ENCODE measurements at places on chromosomes 12 and 14.

GRCh38 chr12:115216301-115216700 lies 532.3 kb upstream of the TBX3 start:
- DNase-seq = no peak

- DNase-seq = no peak
Measured at GRCh38 chr14:73289729-73290128, 52.4 kb downstream of the PAPLN start.

GRCh38 chr14:28771168-28771567 lies 4.6 kb downstream of the FOXG1 start:
- no peak for DNase-seq

GRCh38 chr14:59090572-59090971 lies 97.9 kb upstream of the DAAM1 start:
- no peak for DNase-seq

DNA sequence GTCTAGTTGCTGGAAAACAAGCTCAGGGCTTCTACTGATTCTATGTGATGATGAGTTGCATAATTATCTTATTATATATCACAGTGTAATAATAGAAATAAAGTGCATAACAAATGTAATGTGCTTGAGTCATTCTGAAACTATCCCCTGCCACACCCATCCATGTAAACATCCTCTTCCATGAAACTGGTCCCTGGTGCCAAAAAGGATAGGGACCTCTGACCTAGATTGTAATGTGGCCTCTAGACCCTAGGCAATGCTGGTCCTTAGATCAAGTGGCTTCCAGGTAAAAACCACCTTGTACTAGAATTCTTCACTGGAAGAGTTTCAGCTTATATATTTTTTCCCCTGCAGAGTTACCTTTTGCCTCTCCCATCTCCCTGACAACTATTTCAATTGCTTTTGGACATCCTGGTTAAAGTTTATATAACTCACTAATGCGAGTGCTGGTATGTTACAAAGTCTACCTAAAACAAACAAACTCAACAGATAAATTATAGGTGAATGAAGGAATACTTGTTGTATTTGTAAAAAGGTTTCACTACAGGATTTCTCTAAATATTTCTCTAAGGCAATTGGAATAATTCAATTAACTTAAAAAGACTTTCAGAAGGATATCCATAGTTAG lies 462.5 kb downstream of the NAV3 start:
- DNase-seq = no peak

DNA sequence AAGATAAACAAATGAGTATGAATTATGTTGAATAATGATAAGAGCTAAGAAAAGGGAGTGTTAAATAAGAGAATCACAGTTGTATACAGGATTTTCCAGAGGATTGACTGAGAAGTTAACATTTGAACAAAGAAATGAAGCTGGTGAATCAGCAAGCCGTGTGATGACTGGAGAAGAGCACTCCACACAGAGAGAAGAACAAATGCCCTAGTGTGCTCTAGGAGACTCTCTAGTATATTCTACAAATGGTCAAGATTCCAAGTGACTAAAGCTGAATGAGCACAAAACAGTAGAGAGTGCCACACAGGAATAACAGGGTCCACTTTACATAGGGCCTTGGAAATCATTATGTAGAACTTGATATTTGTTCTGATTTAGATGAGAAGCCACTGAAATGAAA lies 587.1 kb upstream of the ATXN7L3B start:
- DNase-seq = peak; percentile 25

- no peak for DNase-seq
Measured at GRCh38 chr14:84592770-84593169, 937.2 kb upstream of the FLRT2 start.

DNA sequence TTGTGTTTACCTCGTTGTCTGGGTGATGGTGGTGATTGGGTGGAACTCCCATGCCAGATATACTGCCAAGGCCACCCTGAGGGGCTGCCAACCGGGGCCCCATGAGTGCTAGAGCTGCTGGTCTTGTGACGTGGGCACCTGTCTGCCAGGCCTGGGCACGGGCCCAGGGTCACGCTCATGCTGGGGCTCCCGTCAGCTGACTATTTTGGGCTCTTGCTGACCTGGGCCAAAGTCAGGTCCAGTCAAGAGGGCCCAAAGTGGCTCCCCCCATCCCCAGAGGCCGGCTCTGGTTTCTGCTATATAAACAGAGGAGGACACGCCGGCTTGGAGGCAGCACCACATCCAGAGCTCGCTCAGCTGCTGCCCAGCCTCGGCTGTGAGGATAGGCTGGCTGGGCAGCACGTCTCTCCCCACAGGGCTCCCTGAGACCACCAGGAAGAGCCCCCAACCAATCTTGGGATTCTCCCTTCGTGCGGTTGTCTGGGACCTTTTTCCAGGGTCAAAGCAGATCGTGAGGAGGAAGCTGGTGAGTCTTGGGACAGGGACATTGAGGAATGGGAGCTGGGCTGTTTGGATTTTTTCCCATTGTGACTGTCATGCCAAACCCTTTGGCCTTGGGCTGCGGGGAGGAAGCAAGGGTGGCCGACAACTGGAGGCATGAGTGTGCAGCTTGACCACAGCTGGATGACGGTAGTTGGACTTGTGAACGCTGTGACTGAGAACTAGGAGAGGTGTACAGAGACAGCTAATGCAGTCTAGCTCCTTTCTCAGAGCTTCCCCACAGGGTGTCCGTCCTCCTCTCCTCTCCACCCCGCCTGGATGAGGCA lies 7.6 kb upstream of the NR4A1 start:
- no peak for DNase-seq

DNA sequence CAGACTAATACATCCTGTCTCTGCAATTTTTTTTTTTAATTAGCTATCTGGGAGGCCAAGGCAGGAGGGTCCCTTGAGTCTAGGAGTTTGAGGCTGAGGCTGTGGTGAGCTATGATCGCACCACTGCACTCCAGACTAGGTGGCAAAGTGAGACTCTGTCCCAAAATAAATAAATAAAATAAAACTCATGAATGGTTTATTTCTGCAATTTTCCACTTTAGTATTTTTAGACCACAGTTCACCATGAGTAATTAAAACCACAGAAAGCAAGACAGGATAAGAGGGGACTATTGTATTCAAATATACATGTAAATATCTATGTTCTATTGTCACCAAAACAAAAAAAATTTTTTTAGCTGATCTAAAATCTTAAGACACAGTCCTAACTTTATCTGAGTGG lies 17.8 kb downstream of the TAOK3 start:
- DNase-seq = no peak

DNA sequence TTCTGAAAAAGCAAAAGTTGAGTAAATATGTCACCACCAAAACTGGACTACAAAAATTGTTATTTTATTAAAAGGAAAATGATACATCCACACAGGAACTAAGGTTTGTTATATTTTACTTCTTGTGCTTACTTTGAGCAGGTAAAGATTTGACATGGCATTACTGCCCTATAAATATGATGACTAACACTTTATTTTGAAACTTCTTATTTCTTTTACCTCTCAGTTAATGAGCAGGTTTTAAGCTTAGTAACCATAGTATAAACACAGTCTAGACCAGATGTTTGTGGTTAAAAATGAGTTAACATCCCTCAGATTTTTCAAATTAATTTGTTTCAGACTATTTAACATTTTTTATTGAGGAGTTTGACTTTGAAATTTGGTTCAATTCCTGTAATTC lies 862.5 kb upstream of the USP15 start:
- DNase-seq = no peak

- no peak for DNase-seq
Measured at GRCh38 chr12:89779090-89779489, 70.5 kb upstream of the ATP2B1 start.

GRCh38 chr12:39375206-39375808 lies 67.6 kb downstream of the KIF21A start:
- DNase-seq = no peak

DNA sequence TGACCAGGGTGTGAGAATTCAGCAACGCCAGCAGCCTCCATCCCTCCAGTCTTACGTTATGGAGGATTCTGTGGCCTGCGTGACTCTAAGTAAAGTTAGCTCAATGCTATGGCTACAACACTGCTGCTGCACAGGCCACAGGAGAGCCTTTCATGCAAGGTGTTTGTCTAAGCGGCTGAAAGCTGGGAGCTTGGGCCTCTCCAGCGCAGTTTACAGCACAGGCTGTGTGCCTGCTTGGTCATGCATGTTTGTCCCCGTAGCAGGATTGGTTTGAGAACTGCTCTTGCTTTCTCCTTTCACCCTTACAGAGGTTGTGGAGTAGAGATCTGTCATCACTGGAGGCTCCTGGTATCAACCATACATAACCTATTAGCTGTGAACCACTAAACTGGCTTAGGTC lies 113.1 kb upstream of the TMCC3 start:
- DNase-seq = no peak

DNA sequence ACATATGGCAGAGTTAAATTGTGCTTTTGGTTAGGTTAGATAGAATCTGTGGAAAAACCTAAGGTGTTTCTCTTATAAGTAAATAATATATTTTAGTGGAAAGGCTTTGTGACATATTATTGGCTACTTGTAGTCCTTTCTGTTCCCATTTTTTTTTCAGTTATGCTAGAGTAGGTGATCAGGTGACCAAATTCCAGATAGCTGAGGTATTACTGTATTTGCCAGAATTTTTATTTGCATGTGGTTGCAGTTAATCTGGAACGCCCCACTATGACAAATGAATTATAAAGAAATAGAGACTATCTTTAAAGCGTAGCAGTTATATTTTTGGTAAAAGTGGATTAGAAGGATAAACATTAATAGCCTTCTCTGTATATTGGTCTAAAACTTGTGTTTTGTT lies 52.0 kb downstream of the ARHGAP5 start:
- DNase-seq = no peak

DNA sequence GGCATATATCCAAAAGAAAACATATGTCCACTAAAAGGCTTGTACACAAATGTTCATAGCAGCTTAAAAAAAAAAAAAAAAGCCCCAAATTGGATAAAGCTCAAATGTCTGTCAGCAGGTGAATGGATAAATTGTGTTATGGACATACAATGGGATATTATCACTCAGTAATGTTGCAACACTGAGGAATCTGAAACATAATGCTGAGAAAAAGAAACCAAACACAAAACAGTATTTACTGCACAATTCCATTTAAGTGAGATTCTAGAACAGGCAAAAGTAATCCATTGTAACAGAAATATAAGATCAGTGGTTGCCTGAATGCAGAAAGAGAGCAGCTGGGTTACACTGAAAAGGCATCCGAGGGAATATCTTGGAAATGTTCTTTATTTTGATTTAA lies 117.9 kb downstream of the SLC15A5 start:
- no peak for DNase-seq

DNA sequence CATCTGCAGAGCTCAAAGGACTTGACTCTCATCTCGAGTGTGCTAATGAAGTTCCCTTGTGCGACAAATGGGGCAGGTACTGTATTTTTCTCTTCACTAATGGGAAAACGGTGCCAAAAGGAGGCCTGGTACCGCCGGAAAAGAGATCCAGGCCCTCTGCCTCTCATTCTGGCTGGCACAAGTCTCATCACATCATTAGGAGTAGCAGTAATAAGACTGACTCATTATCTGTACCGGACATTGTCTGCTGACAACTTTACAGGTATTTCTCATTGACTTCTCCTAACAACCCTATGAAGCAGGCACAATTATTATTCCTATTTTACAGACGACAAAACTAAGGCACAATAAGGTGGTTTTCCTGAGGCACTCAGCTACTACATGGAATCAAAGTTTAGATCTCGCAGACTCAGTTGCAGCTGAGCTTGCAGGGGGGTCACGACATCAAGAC lies 668 bp downstream of the APPL2 start:
- DNase-seq = no peak

GRCh38 chr12:39627914-39628313 lies 8.3 kb upstream of the ABCD2 start:
- DNase-seq = no peak

DNA sequence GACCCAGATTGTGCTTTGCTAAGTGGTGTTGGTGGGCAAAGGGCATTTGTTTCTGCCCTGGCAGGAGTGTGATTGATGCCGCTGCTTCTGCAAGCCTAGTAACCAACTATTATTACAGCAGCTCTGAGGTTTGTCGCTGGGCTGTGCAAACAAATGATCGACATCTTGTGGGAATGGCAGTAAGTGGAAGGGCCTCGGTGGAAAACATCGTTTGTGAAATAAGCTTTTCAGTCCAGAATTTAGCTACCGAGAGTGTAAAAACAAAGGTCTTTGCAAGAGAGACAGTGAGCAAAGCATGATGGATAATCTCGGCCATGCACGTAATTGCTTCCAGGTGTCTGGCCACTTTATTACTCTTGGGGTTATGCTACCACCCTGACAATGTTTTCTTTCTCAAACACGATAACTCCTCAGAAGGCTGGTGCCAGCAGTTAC lies 397.7 kb upstream of the PRICKLE1 start:
- no peak for DNase-seq

DNA sequence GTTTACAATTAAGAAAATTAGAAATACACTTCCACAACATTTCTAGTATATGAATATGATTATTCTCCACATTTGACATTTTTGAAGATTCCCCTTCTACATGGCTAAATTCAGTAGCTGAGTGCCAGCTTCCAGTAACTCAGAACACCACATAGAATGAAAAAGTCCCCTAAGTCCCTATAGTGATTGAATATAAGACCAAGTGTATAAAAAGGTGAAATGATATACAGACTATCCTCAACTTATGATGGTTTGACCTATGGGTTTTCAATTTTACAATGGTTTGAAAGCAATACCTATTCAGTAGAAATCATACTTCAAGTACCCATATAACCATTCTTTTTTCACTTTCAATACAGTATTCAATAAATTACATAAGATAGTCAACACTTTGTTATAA lies 15.8 kb downstream of the ATL1 start:
- DNase-seq = no peak

DNA sequence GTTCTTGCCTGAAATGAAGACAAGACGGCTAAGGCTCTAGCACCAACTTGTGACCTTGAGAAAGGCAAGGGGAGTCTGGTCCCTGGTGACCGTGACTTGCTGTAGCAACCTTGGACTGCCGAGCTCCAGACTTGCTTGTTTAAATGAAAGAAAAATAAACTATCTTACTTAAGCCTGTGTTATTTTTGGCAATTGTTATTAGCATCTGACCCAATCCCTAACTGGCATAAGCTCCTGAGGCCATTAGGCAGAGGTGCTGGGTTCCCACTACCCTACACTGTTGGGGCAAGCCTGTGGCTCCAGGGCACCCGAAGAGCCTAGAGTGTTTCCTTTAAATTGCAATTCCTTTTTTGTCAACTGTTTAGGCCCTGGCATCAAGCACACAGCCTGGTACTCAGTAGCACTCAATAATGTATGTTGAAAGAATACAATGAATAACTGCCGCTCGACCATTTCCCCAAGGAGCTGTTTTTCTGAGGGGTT lies 106.9 kb upstream of the HIF1A start:
- DNase-seq = no peak

GRCh38 chr12:117032593-117033381 lies 66.4 kb downstream of the TESC start:
- DNase-seq = no peak

Measured in Ammon's horn (tissue), 1 donor.